Stimulated activated CD8-positive, alpha-beta memory T cell treated with anti-CD3 and anti-CD28 coated beads, Interleukin-4, amount 100 ng/mL, for 48 hours (primary cell): ENCODE measurements at places on chromosomes 11 and 22.

DNA sequence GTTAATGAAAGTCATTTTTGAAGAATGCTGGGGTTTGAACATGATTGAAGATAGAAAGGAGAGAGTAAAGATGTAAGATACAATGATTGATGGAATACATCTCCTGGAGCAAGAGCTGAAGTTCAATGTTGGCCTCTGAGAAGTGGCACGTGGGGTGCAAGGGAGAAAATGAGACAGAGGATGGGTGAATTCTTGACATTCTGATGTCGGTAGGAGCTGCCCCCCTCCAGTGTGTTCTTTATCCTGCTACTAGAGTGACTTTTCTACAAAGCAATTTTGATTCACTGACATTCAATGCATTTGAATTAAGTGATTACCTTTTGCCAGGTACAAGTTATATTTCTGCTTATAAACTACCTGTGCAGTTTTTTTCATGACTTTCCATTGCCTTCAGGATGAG lies 159.0 kb upstream of the MTMR2 start:
- no peak for DNase-seq

DNA sequence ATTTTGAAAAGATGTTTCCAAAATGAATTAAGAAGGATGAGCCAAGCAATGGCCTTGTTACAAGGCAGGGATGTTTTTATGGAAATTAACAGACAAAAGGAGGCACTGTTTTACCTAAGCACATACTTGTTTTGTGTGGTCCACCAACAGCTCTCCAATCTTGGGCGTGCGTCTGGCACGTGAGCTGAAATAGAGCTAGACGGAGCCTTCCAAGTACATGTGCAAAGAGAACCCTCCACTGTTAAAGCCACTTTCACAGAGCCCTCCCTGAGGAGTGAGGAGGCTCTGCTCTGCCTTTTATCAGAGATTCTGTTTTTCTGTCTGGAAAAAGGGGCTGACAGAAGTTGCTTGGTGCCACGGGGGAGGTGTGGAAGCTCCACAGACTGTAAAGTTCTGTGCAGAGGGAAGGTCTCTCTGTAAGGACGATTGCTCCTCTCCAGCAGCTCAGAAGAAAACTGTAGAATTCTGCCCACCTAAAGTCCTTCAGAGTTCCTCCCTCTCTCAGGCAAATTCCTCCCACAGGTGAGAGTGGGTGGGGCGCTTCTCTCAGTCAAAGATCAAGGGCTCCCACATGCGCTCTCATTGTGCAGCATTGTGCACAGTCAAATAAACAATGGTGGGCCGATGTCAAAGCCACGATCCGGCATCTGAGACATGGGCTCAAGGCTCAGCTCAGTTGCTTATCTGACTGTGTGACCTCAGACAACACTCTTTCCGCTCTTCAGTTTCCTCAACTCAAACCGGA lies 92.6 kb upstream of the CSNK2A3 start:
- DNase-seq, result no peak

GRCh38 chr11:17538731-17539130 lies 5.5 kb downstream of the USH1C start:
- DNase-seq, result no peak

- no peak for DNase-seq
Observed at GRCh38 chr11:16778286-16778685, 39.8 kb downstream of the C11orf58 start.

DNA sequence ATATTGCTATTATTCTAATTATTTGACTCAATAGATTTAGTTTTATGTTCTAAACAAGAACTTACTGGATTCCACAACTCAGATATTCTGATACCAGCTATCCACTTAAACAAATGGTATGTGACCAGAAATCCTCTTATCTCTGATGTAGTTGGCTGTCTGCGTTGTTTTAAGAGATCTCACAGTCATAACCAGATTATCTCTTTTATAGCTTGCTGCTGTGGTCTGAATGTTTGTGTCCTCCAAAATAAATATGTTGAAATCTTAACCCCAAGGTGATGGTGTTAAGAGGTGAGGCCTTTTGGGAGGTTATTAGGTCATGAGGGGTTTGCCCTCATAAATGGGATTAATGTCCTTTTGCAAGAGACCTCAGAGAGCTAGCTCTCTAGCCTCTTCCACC lies 12.7 kb downstream of the ANKRD42 start:
- DNase-seq, result no peak

DNA sequence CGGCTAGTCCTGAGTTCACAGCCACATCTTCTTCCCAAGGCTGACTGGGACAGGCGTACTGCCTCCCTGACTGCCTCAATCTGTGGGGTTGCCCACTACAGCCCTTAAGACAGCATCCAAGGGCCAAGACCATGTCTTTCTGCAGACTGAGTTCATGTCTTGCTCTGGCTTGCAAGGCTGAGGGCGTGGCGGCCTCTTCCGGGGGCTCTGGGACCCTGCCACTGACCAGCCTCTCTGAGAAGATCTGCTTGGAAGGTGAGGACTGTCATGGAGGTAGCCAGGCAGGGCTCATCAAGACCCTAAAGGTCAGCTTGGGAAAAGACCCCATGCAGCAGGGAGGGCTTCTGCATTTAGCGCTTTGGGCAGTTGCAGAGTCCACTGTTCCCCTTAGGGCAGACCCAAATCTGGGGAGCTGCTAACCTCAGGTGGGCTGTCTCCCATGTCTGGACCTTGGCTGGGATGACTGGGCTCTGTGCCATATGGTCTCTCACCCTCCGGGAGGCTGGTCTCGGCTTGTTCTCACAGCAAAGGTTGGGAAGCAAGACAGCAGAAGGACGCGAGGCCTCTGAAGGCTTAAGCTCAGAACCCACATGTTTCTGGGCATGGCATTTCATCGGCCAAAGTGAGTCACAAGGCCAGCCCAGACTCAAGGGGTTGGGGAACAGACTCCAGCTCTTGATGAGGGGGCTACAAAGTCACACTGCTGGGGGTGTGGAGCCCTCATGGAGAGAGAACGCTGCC lies 109.1 kb upstream of the LMO1 start:
- DNase-seq, result no peak

DNA sequence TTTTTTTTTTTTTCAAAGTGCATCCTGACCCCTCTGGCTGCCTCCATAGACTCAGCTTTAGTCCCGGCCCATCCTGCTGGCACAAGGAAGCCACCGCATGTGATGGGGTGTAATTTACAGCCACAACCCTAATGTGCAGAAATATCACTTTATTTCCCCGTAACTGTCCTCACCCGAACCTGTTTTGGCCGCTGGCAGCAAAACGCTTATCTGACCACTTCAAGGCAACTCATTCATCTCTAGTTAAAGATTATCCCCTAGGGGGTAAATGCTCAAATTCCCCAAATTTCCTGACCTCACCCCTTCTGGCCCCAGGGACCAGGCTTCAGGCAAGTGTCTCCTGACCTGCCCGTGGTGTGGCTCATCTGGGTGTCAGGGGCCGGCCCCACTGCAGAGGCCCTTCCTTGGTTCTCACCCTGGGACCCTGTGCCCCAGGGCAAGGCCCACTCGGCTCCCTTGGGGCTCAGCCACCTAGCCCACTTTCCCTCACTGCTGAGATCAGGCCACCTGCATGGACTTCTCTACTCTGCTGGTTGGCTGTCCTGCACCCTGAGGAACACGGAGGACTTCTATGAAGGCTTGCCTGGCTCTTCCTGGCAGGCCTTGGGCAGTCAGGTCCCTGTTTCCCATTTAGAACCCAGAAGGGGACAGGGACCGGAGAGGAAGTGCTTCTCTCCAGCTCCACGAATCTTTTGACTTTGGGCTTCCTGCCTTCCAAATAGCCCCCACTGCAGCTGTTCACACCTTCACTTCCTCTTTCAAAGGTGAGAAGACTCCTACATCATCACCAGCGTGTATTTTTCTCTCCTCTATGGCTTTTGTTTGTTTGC lies 53.3 kb downstream of the WNT11 start:
- no peak for DNase-seq

GRCh38 chr11:45802531-45803317 lies 2.2 kb upstream of the SLC35C1 start:
- DNase-seq, result no peak

DNA sequence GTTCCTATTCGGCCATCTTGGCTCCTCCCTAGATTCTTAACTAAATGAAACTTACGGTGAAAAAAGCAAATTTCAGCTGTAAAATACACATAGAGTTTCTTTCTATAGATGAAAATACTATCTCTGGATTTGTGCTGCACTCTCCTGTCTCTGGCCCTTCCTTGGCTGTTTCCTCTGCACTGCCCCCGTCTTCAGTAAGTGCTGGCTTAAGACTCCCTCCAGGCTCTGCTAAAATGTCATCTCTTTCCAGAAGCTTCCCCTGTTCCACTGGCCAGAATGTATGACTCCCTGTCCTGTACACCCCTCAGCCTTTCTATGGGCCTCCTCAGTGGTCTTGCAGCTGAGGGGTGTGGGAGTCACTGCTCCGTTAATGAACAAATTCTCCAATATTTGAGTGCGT lies 109.1 kb upstream of the NARS2 start:
- no peak for DNase-seq

- no peak for DNase-seq
Observed at GRCh38 chr22:44648821-44649565, 53.0 kb upstream of the PRR5 start.

DNA sequence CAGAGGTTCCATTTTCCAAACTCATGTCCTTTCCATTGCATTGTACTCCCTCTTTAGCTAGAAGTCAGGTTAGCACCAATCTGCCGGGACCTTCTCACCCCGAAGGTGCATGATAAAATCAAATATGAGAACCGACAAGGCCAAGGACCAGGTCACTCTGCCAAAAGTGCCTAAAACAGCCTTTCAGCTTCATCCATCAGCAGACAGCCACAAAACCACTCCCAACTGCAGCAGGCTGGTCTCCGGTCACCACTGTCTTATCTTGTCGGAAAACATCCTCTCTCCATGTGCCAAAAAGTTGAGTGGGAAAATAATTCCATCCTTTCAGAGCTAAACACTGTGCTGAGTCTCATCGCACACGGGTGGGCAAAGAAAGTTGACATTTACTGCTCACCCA lies 1.4 kb downstream of the PI4KA start:
- DNase-seq, result no peak

- DNase-seq, result no peak
Observed at GRCh38 chr11:34654483-34655334, 33.8 kb downstream of the EHF start.

DNA sequence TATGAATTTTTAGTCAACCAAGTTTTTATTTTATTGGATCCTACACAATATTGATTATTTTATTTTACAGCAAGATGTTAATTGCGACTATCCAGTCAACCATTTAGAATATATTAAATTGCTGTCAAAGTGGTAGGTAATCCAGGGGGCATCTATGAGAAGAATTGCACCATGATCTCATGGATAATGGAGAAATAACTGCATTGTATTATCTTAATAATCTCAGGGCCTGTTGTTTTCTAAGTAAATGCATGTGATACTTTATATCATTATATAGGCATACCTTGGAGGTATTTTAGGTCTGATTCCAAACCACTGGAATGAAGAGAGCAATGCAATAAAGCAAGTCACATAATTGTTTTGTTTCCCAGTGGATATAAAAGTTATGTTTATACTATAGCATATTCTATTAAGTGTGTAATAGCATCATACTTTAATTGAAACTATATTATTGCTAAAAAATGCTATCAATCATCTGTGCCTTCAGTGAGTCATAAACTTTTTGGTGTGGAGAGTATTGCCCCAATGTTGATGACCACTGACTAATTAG lies 595.4 kb upstream of the CHORDC1 start:
- no peak for DNase-seq
